ENCODE measurements at places on chromosomes 7 and 10. TPM values are rescaled to one million over a fixed set of nuclear protein-coding genes. Genes with fewer than 3 reads are reported as not detected.

The BTRC gene
- 10.7 TPM for total RNA-seq

The TRIM73 gene
- 2.1 TPM for total RNA-seq

The SLC18A2 gene
- 0.02 TPM for total RNA-seq

The SEC23IP gene
- total RNA-seq = 49.0 TPM

The OR2A1 gene
- total RNA-seq = not detected

The MMD2 gene
- not detected for total RNA-seq

The OR6V1 gene
- not detected for total RNA-seq

The CACNA2D1 gene
- 7.0 TPM for total RNA-seq

The INSYN2A gene
- total RNA-seq = 1.5 TPM

The ASCC1 gene
- total RNA-seq = 33.9 TPM

The NPM3 gene
- total RNA-seq = 119 TPM

The HTR7 gene
- total RNA-seq = 0.24 TPM

The UPK3B gene
- total RNA-seq = 17.9 TPM

The FOXI2 gene
- not detected for total RNA-seq

The FAM180A gene
- total RNA-seq = 0.06 TPM

The CYP3A7 gene
- not detected for total RNA-seq

The PLCE1 gene
- total RNA-seq = 6.8 TPM

The CHAT gene
- not detected for total RNA-seq

The CRYGN gene
- not detected for total RNA-seq

The ALOX5 gene
- 0.29 TPM for total RNA-seq

The ENTPD1 gene
- not detected for total RNA-seq

The NPFFR1 gene
- not detected for total RNA-seq

The TAS2R5 gene
- total RNA-seq = 0.37 TPM

The TAF3 gene
- 7.2 TPM for total RNA-seq

The SFRP5 gene
- total RNA-seq = 2.7 TPM

The CFTR gene
- 0.03 TPM for total RNA-seq

The TCF7L2 gene
- 17.8 TPM for total RNA-seq

The GATA3 gene
- 4.9 TPM for total RNA-seq
